ENCODE measurements at places on chromosomes 4 and X.

DNA sequence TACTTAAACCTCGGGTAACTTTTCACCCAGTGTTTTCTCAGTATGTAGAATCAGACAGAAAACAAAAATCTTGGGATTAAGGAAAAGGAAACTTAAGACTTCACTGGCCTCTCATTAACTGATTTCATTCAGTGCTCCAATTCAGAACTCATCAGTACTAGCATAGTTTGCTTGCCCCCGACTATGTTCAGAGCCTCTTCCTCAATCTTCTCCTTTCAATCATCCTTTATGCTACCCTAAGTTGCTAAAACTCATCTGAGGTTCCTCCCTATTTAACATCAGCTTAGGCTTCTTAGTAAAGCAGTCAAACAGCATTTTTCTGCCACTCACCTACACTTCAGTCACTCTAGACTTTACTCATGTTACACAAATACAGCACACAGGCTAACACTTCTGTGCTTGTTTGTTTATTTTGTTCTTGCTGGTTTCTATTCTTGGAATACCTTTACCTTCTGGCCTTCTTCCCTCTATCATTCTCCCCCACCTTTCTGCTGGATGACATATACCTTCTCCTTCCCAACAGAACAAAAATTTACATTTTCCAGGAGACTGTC lies 163.0 kb upstream of the TLL1 start:
- no peak for DNase-seq

GRCh38 chr4:17124767-17125166 lies 226.3 kb upstream of the LDB2 start:
- DNase-seq = no peak

GRCh38 chrX:153924149-153924861 lies 1.8 kb downstream of the ARHGAP4 start:
- no peak for DNase-seq

DNA sequence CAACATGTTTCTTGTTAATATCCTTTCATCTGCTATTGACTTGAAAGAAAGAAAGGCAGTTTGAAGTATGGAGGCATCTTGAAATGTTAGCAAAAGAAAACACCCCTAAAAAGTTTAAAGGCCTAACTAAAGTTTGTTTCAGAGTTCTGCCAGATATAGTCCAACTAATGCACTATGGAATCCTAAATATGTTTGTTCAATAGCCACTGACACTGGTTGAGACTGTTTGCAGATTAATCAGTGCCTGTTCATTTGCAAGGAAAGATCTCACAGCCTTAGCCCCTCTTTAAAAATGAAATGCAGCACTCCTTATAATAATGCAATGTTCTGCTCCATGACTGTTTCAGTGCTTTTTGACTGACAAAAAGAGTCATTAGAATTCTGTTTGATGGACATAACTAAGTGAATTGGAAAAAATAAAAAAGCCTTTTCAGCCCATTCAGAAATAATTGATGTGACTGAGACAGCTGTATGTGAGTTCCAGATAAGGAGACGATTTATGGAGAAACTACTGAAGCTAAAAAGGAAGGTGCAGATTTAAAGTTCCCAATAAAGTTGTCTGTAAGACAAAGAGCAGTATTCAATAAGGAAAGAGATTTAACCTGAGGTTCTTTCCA lies 192.0 kb downstream of the PCDH7 start:
- no peak for DNase-seq

DNA sequence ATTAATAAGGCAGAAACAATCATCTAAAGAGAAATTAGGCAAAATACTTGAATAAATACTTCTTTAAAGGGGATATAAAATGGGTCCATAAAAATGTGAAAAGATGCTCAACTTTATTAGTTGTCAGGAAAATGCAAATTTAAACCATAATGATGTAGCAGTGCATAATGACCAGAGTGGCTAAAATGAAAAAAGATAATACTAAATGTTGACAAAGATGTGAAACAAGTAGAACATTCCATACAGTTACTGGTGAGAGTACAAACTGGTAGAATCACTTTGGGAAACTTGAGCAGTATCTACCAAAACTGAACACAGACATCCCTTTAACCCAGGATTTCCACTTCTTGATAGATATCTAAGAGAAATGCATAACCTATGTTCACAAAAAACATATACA lies 5.0 kb downstream of the ARSJ start:
- DNase-seq = no peak

- DNase-seq = no peak
Observed at GRCh38 chrX:29662759-29663503, 552.4 kb upstream of the MAGEB2 start.

DNA sequence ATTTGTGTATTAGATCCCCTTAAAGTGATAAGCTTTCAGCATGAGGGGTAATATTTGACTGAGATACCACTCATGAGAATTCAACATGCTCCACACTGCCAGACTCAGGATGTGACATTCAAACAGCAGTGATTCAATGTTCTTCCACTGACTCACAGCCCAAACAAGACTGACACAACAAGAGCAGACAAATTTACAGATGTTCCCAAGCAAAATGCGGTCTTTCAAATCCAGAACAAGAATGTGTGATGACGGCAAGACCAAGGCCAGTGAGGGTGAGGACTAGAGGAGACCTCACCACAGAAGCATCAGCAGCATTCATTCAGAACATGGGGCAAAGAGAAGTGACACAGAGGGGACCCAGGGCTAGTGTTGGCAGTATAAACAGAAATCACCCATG lies 99.3 kb upstream of the GRIA3 start:
- DNase-seq = no peak

DNA sequence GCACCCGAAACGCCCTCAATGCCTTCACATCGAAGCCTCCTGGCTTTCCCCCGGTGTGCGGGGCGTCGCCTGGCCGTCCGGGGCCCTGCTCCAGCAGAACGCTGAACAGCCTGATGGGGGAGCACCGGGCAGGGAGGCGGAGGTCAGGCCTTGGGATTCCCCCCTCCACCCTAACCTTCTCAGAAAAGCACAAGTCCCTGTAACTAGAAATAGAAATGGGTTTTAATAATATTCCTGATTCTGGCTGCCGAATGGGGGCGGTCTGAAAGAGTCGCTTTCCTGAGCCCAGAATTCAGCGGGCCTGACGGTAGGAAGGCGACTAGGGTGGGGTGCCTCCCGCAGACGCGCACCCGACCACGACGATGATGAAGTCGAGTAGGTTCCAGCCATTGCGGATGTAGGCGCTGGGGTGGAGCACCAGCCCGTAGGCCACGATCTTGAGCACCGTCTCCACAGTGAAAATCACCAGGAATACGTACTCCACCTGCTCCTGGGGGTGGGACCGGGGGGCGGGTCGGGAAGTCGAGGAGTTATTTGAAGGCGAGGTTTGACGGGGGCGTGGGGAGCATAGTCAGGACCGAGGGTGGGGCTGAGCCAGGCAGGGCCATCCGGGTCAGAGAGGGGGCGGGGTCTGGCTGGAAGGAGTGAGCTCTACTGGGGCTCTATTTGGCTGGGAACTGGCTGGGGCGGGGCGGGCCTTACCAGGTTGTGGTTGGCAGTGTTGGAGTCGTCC lies 2.5 kb downstream of the CACNA1F start:
- no peak for DNase-seq

DNA sequence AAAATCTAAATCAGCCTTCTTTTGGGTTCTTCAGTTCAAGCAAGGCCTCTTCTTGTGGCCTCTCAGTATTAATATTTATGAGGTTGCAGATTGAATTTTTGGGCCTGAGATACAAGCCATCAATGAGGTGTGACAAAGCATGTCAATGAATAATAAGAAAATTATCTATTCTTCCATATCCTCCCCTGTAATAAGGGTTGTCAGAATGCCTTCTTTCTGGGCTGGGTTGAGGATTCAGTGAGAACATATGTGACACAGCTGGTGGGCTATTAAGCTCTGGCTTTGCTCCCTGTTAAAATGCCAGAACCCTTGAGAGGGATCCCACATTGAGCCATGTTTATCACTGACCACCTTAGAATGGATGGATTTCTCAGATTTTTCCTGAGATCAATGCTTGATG lies 187.2 kb downstream of the AR start:
- no peak for DNase-seq

- DNase-seq = no peak
Observed at GRCh38 chr4:3145234-3145924, 70.9 kb downstream of the HTT start.
